ENCODE measurements at places on chromosomes 2 and 18.

- DNase-seq, result peak; percentile 68
Measured at GRCh38 chr2:147945660-147946059, 74.9 kb downstream of the ORC4 start.

- DNase-seq, result no peak
Measured at GRCh38 chr2:124664363-124664762, 639.3 kb downstream of the CNTNAP5 start.

- no peak for DNase-seq
Measured at GRCh38 chr18:36297417-36298125, at the start of gene FHOD3. FHOD3 (plus strand) TSS chr18:36297713; CDS start chr18:36297836, 123 bp downstream.

- no peak for DNase-seq
Measured at GRCh38 chr18:22314420-22314819, 103.3 kb downstream of the CTAGE1 start.

DNA sequence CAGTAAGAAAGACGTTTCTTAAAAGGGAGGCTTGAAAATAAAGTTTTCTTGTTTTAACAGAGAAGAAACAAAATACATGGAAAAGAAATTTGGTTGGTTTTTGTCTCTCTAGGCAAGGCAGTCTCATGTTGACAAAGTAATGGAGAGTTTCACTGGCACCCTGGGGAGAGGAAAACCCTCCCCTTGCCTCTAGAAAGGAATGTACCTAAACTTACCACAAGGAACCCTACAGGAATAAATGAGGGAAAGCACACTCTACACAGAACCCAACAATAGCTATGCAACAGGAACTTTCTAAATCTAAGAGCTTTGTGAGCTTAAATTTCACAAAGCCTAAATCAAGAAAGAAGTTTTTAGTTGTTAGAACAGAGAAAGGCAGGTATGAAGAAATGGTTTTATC, 37.0 kb downstream of the FIGN start:
- DNase-seq, result no peak

- DNase-seq, result peak; percentile 55
Measured at GRCh38 chr2:37324786-37325624, at the start of gene PRKD3. PRKD3 (minus strand) TSS chr2:37324833; CDS start chr2:37316524, 8,309 bp downstream.

DNA sequence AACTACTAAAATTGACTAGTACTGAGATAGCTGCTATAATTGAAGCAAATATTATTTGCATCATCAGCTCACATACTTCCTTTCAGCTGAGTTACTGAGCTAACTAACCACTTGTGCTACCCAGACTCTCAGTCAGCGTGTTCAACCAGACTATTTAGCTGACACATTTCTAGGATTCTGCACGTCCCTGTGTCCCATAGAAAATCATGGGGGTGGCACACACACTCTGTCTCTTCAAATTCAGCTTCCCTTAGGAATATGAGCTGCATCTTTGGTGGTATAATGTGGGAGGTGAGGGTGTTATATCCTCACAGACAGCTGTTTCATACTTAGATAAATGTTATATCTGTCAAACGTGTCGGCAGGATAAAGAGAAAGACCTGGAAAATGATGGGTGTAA, 424.0 kb downstream of the CDH2 start:
- no peak for DNase-seq

- no peak for DNase-seq
Measured at GRCh38 chr2:150609831-150610582, 122.5 kb upstream of the RND3 start.

DNA sequence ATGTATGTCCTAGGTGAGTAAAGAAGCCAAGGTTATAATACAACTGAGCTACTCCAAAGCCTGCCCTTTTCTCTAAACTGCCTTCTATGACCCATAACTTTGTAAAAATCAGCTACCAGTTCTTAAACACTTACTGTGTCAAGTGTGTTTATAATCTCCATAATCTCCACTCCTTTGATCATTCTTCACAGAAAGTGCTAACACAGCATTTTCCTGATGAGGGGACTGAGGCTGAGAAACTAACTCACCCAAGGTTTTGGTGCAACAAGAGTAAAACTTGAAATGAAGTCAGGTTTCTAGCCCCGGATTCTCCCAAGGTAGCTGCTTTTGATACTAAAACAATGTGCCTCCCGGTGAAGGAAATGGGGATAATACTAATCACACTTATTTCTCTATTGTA, 1.9 kb upstream of the C2orf49 start:
- DNase-seq, result no peak

DNA sequence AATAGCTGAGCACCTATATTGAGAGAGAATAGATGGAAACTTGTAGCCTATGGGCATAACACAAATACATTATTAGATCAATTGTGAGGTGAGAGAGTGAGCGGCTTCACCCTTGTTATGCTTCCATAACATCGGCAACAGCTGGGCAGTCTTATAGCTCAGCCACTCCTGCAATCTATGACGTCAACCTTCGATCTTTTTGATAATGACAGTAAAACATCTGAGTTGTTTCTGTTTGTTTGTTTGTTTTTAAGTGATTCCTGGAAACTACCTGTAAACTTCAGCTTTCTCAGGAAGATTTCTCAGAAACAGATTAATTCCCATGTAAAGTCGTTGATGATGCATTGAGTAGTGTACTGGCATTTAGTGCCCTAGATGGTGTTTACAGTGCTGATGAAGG, 90.0 kb downstream of the DSEL start:
- no peak for DNase-seq
